Left renal cortex interstitium (tissue), 4 donors: ENCODE measurements at places on chromosomes 3 and 15. TPM values are rescaled to one million over a fixed set of nuclear protein-coding genes. Genes with fewer than 3 reads are reported as not detected.

GRCh38 chr15:89630974-89631901 lies 24.0 kb downstream of the KIF7 start:
- DNase-seq = no peak

GRCh38 chr15:70447521-70447920 lies 315.8 kb downstream of the UACA start:
- no peak for DNase-seq

- DNase-seq = no peak
These were observed 326.3 kb upstream of the TPRG1 start for GRCh38 chr3:188845514-188845913.

DNA sequence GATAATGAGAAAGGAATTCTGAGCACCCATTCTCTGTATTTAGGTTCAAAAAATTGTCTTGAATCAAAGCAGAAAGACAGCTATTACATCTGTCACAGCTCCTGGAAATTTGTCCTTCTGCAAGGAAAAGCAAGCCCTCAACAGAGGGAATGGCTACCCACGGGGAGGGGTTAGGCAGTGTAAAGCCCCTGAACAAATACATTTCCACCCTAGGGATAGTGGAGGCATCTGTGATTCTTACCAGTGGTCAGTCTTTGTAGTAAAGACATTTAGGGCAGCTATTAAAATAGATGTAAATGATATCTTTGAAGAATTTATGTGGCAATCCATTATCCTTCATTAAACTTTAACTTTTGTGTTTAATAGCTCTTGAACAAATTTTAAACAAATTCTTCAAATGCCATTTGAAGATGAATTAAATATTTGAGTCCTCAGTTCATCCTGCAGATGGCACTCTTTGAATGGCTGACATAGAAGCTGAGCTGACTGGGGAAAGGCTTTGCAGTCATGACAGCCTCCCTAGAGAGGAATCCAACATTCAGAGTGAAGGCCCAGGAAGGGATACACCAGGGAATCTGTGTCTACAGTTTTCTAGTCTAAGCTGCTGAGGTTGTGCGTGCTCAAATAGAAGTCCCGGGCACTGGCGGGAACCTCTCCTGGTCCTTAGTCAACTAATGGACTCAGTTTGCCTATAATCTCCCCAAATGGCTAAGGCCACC lies 359.7 kb upstream of the ROPN1 start:
- DNase-seq = peak; percentile 31

The C3orf80 gene
- polyA plus RNA-seq = 0.41 TPM

The DNAH12 gene
- polyA plus RNA-seq = 0.97 TPM

The TBCCD1 gene
- 22.8 TPM for polyA plus RNA-seq

- DNase-seq = no peak
These were observed 188.6 kb upstream of the TBL1XR1 start for GRCh38 chr3:177385831-177386301.

GRCh38 chr15:48560321-48561051 lies 85.0 kb downstream of the FBN1 start:
- DNase-seq = no peak

GRCh38 chr3:9808345-9809037 lies 1.6 kb upstream of the TTLL3 start:
- DNase-seq = no peak

GRCh38 chr3:186985661-186986364 lies 55.5 kb downstream of the ST6GAL1 start:
- no peak for DNase-seq

GRCh38 chr15:45287390-45287956 lies 35.4 kb downstream of the SLC28A2 start:
- DNase-seq = no peak

The CPN2 gene
- polyA plus RNA-seq = 0.85 TPM

The SKOR1 gene
- 0.31 TPM for polyA plus RNA-seq

DNA sequence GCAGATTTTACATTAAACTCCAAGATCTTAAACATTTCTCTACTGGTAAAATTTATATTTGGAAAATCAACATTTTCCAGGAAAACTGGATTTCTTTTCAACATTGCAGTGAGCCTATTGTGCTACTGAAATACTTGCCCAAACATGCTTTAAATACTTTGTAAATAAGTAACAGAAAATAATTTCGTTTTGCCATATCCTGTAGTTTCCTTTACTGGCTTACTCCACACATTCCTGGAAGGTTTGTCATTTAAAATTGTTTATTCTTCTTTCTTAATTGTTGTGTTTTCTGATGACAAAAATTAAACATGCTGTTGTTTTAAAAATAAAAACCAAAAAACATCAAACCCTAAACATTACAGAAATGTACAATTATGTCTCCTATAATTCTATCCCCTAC lies 22.0 kb downstream of the ACAD11 start:
- DNase-seq = no peak

DNA sequence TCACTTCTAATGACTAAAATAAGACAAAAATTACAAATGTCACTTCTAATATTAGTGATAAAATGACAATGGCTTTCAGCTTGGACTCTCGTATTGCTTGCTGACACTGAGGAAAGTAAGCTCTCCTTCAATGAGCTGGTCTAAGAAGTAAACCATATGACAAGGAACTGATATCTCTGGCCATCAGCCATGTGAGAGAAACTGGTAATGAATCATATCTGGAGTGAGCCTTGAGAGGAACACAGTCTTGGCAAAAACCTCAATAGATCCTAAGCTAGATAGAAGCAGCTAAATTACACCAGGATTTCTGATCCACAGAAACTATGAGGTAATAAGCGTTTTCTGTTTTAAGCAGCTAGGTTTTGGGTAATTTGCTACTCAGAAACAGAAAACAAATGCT lies 1575.1 kb downstream of the OTOL1 start:
- no peak for DNase-seq

DNA sequence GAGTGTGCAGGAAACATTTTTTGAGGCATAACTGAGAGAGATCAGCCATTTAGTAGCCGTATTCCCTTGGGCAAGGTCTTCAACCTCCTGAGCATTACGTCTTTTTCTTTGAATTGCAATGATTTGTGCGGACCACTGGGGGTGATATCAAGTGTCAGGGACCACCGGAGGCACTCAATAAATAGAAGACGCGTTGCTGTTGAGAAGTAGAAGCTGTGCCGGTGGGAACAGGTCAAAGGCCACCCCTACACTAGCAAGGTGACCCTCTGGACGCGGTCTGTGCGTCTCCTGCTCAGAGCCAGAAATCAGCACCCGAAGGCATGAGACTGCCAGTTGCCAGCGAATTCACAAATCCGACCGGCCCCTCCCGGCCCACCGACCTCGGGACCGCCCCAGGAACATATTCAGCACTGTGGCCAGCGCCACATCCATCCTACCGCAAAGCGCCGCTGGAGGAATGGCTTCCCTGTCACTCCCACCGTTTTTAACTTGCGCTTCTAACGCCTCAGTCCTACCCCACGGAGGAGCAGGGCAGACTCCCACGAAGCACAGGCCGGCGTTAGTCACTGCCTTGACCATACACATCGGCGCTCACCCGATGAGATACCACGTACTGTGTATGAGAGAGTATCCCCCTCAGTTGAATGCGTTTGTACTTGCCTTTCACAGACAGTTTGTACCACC lies 1.4 kb upstream of the GHSR start:
- DNase-seq = peak; percentile 37

The IQCB1 gene
- polyA plus RNA-seq = 29.1 TPM

DNA sequence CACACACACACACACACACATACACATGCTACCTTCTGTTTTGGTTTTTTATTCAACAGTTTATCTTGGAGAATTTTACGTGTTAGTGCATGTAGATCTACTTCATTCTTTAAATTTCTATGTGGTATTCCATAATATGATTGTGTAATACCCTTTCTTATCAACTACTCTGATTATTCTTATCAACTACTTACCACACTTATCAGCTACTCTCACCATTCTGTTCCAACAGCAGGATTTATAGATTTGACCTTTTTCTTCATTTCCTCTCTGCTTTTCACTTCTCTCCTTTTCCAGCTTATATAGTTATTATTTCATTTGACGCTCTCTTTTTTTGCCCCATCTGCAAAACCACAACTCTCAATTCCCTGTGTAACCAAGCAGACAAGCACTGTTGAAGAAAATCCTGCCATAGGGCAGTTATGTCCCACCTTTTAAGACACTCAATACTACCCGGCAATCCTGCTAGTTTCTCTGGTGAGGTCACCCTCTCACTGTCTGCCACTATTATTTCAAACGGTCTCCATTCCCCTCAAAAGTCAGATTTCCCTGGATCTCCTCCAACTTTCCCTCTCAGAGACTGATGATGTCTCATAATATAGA lies 56.9 kb upstream of the SATB1 start:
- DNase-seq = no peak

DNA sequence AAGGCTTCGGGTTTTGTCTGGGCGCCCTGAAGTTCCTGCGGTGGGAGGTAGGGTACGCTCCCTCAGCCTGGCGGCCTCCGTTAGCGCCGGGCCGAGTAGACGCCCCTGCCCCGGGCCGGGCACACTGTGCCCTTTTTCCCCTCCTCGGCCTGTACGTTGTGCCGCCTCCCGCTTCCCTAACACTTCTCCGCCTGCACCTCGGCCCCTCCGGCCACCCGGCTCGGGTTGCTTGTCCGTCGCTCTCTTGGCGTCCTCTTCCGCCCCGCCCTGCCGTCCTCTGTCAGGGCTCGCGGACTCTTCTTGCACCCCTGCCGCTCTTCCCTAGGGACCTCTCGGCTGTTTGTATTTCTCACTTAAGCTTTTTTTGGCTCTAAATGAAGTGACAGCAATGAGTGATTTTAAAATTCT lies 384 bp downstream of the KNL1 start:
- peak; percentile 53 for DNase-seq

- DNase-seq = no peak
These were observed 242.8 kb downstream of the DTWD1 start for GRCh38 chr15:49863431-49864224.

GRCh38 chr15:58243070-58243469 lies 104.9 kb downstream of the AQP9 start:
- DNase-seq = no peak

The THPO gene
- 2.3 TPM for polyA plus RNA-seq
